D341Med (cell line): ENCODE measurements at places on chromosomes 12 and 14.

DNA sequence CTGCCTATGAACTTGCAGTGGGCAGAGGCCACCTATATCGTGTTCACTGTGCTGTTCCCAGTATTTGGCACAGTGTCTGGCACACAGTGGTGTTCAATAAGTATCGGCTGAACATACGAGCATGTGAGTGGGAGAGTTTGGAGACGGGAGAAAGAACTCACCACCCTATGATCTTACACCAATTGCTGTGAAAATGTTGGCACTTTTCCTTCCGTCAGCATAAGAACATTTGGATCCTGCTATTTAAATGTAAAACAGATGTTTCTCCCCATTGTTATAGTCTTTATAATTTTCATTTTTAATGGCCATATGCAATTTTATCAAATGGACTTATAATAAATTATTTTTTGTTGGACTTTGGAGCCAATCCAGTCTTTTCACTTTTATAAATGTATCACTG is 144.4 kb downstream of the EFCAB11 start:
- no peak for DNase-seq

- peak; percentile 54 for DNase-seq
These were observed 11.1 kb upstream of the KRT1 start for GRCh38 chr12:52691076-52691840.

DNA sequence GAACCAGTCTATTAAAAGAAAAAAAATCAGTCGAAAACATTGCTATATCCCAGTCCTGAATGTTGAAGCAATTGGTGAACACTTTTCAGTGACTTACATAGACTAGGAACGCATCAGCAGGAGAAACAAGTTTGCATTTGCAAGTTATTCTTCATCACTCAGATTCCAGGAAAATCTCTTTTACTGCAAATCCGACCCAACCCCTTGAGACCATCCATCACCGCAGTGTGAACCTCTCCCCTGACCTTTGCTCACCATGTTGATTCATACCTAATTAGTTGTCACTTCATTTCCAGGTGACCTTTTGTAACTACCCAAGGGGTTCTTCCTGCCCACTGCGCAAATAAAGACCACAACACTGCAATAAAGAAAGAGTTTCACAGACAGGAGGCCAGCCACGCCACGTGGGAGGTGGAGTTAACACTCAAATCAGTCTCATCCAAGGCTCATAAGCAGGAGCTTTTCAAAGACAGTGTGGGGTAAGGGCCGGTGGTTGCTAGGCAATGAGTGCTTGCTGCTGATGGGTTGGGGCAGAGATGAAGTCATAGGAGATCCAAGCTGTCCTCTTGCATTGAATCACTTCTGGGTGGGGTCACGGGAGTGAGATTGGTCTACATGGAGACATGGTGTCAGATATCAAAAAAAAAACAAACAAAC is 241.3 kb upstream of the TMEM132C start:
- no peak for DNase-seq

- no peak for DNase-seq
These were observed 10.0 kb upstream of the KRT82 start for GRCh38 chr12:52415870-52416750.

GRCh38 chr12:96886998-96887677 is 19.9 kb upstream of the NEDD1 start:
- no peak for DNase-seq

GRCh38 chr12:70091021-70091521 is 152.2 kb upstream of the CNOT2 start:
- DNase-seq, result no peak
